ENCODE measurements at places on chromosomes 3 and 15. TPM values are rescaled to one million over a fixed set of nuclear protein-coding genes. Genes with fewer than 3 reads are reported as not detected.

GHSR gene
- not detected for total RNA-seq

CLDN18 gene
- total RNA-seq: not detected

GRCh38 chr3:52372822-52373504 is 56.8 kb downstream of the DNAH1 start:
- no peak for DNase-seq

- DNase-seq: no peak
Measured at GRCh38 chr15:53835309-53835708, 75.8 kb upstream of the WDR72 start.
